ENCODE measurements at places on chromosomes 4 and X.

- DNase-seq: no peak
Measured at GRCh38 chr4:39571504-39571903, 44.3 kb upstream of the UGDH start.

DNA sequence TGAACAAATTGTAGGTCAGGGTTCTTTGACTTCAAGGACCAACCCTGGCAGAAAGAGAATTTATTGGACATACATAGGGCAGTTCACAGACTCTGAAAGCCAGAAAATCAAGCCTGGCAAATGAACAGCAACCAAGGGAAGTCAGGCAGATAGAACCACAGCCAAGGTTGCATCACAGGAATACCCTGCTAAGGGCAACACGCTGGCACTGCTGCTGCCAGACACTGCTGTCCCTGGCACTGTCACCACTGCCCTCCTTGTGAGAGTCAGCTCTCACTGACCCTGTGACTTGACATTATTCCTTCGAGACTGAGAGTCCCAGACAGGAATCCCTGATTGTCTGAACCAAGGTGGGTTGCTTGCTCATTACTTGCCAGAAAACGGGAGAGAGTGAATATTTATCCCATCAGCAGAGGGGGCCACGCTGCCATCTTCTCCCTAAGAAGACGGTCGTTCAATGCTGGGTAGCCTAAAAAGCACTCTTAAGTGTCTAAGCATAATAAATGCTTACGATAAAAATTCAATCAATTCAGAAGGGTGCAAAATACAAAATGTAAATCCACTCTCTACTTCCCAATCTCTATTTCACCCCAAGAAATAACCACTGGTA lies 23.2 kb upstream of the PTTG2 start:
- no peak for DNase-seq

DNA sequence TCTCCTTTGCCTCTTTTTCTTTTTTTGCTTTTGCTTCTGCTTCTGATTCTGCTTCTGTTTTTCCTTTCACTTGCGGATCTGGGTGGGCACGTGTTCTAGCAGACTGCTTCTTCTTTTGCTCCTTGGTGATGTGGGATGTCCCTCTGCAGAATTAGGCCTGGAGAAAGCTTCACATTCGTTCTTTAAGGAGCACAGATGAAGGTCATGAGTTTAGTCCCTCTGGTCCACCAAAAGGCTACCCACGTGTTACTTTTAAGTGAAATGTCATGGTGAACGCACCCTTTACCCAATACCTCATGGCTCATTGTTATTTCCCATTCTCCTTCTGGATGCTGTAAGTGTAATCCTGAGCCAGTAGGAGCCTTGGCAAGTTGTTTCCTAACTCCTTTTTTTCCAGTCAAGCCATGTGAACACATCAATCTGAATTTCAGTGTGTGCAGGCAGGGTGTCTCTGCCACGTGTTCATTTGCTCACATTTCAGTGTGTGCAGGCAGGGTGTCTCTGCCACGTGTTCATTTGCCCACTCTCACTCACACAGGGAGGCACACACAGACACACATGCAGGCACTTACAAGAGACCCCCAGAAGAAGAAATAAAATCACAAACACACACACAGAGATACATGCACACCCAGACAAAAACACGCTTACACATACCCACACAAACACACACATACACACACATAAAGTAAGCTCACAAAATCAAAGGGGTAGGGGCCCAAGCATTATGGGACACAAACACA lies 36.9 kb downstream of the NBDY start:
- DNase-seq: no peak

DNA sequence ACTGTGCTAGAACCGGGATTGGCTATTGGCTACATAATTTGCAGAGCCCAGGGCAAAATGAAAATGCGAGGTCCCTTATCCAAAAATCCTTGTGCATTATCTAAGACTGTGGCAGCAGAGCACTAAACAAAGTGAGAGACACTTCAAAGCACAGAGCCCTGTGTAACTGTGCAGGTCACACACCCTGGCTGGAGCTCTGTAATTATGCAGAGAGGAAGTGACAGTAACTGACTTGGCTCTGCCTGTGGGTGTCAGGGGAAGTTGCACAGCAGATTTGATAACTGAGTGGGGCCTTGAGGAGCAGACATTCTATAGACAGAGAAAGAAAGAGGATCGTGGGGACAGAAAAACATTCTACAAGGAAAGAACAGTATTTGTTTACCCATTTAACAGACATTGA lies 173.5 kb upstream of the FMR1 start:
- DNase-seq: no peak

DNA sequence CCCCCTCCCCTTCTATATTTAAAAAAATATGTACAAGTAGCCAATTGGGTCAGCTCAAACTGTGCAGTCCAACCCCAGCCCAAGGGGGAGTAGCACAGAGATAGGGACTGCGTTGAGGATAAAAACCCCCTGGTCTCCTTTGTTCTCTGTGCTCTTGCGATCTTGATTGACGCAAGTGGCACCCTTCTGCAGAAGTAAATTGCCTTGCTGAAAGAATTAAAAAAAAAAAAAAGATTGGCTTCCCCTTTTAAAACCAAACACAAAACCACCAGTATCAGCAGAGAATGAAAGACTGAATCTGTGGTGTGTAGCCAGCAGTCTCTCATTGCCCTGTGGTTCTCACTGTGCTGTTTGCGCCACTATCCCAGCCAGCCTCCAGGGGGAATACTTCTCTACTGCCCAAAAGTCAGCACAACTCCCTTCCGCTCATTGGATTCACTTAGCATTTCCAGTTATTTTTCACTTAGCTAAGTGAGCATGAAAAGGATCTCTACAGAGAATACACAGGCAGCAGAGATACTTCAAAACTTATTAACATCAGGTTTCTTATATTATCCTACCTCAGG lies 29.7 kb downstream of the MANBA start:
- DNase-seq: no peak

DNA sequence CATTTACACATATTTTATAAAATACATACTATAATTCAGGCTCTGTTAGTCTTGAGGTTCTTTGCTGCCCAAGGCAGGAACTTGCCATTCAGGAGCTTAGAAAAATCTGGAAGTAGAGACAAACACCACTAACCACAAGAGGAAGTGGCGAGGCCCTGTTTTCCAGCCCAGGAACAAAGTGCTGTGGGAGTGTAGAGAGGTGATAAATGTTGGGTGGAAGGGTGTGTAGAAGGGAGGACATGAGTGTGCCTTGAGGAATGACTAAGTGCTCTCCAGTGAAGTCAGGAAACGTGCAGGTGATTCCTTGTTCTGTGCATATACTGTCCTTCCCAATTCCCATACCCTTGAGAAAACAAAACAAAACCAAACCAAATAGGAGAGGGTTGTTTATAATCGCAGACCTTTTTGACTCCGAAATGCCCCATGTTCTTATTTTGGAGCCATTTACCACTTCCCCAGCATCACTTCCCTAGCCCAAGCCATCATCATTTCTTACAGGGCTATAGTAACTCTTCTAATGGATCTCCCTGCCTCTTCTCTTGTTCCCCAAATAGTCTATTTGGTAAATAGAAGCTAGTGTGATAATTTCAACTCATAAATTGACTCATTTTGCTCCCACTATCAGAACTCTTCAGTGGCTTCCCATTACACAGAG lies 83.2 kb downstream of the GPAT3 start:
- DNase-seq: no peak

DNA sequence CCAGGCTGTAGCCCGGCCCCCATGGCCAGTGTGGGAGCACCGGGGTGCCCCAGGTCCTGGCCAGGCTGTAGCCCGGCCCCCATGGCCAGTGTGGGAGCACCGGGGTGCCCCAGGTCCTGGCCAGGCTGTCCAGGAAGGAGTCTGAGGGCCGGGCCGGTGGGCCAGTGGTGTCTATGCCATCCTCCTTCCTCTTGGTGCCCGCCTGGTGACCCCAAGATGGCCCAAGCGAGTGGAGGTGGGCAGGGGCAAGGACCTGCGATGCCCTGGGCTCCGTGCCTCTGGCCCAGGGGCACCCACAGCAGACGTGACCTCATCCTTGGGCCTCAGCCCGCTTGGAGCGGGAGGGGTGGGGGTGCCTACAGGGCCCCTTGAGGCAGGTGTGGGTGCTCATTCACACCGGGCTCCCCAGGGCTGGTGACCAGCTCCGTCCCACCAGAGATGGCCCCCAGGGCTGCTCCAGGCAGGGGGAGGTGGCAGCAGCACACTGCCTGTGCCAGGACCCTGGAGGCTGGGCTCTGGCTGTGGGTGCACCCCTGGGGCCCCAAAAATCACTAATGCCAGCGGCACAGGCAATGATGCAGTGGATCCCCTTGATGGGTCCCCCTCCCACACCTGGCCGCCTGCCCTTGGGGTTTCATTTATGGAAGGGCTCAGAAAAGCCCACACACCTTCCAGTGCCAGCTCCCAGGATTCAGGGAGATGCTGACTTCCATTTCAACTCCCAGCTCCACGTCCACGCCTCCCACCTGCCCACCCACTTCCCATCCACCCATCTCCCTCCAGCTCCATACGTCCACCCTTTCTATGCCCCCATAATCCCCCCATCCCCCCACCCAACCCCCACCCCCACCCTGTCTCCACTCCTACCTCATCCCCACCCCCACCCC lies 35.8 kb downstream of the TACC3 start:
- no peak for DNase-seq

- DNase-seq: no peak
Measured at GRCh38 chr4:101200561-101200960, 146.8 kb downstream of the PPP3CA start.

DNA sequence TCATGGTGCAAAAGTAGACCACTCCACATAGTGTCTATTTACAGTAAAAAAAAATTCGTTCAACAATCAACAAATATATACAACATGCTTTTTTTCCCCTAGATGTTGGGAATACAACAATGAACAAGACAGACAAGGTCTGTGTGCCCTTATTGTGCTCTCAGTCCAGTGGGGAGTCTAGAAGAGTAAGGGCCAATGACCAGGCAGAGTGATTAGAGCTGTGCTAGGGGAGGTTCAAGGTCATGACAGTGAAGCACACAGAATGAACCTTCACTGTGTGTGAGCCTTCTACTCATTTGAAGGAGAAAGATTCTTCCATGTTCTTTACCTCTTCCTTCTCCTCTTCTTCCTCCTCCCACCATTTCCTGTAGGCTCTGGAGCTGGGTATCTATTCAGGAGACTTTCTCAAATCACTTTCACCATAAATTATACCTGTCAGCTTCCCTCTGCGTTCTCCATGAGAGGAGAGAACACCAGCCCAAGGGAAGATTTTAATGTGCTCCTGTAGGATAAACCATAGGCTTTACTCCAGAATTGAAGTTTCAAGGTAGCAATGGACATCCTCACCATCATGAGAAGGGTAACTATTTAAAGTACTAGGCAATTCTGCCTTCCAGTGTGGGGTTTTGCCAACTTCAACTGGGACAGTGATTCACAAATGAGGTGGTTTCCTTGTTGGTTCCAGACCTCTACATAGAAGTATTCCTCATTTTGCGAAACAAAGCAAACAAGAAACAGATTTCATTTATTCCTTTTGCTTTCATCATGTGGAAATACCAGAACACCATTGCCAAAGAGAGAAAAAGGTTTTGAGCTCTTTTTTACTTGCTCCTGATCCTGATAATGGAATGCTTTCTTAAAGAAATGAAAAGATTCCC lies 246.9 kb upstream of the GPC4 start:
- no peak for DNase-seq

GRCh38 chr4:177483271-177483670 lies 41.0 kb upstream of the AGA start:
- no peak for DNase-seq

- DNase-seq: no peak
Measured at GRCh38 chr4:38743866-38744265, 38.9 kb downstream of the TLR10 start.

DNA sequence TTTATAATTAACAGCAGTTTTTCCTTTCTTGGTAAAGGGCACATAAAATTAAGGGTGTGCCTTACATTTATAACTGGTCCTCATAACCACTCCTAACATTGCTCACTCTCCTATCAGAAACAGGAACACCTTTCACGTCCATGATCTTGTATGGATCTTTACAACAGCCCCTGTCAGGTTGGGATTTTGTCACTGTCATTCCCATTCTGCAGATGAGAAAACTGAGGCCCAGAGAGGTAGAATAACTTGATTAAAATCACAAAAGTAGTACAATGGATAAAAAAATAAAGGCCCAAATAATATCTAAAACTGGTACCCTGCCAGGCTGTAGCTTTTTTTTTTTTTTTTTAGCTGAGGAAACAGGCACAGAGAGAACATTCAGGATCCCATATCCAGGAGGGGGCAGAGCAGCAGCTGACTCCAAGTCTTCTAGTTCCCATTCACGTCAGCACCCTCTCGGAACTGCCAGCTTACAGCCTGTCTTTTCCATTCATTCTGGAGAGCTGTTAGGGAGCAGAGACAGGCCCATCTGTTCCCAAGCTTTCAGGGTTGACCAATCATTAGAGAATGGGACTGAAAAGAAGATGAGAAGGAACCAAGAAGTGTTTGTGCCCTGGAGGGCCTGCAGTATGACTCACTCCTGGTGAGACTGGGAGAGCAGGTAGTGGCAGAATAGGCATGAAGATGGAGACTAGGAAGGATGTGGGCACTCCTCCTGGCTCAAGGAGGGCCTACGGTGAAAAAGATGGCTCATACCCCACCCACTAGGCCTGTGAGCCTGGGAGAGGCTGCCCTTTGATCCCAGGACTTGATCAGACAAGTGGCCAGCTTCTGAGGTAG lies 7.3 kb downstream of the SUV39H1 start:
- DNase-seq: no peak
